A172 (cell line): ENCODE measurements at places on chromosomes 7 and 10.

DNA sequence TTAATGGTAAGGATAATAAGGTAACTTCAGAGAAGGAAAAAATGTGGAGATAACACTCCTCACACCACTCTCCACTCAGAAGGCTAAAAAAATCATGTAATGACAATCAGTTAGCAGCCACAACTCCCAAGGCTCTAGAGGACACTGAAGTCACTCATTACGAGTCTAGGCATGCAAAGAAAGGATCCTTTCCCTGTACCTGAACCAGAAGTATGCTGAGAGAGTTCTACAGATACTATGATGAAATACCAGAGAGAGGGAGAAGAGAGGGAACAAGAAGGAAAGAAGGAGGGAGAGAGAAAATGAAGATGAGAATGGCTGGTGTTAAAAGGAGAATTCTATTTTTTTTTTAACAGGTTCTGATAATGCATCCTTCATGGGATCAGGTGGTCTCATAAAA lies 224.3 kb upstream of the PLXNA4 start:
- DNase-seq, result no peak

GRCh38 chr7:158228986-158229385 lies 358.6 kb downstream of the PTPRN2 start:
- DNase-seq, result no peak

- DNase-seq, result no peak
Observed at GRCh38 chr10:36278176-36278575, 636.1 kb upstream of the FZD8 start.

- no peak for DNase-seq
Observed at GRCh38 chr10:108615576-108616320, 1307.6 kb downstream of the XPNPEP1 start.

DNA sequence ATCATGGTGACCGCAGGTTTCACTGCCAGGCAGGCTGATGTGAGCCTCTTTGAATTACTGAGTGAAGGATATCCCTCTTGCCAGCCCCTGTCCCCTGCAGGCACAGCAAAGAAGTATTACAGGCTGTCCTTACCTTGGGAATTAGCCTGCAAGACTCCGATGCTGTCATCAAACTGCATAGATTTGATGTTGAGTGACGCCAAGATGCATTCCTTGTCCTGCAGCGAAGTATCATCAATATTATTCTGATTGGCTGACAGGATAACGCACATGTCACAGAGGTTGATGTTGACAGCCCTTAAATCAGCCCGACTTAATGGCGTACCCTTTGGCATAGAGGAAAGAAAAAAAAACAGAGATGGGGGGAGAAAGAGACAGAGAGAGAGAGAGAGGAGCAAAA lies 693.0 kb downstream of the KCNMA1 start:
- no peak for DNase-seq

DNA sequence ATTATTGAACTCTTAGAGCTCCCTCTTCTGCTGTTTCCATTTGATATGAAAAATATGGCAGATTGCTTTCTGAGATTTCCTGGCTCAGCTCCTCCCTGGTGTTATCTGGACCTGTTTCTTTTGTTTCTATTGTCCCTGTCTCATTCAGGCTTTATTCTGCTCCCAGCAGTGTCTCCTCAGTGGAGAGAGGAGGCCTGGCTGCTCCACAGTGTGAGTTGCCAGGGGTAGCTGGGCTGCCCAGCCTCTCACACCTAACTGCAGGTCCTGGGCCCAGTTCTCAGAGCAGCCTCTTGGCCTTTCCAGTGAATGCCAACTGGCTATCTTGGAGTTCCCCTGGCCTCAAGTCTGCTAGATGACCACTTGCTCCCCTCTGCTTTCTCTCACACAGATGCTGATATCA lies 127.0 kb downstream of the VPS41 start:
- no peak for DNase-seq

DNA sequence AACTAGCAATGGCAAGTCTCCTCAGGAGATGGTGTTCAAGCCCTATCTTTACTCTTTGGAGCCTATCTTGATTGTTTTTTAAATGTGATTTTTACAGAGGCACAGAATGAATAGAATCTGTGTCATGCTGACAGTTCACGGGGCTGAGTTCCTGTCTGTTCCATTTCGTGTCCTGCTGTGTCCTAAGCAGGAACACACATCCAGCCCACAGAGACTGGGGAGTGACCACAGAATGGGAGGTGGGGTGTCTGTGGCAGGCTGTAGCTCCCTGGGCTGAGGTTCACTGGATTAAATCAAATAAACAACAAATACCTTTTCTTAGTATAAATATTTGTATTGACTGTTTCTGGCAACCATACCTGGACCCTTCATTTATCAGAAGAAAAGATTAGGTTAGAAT lies 73.4 kb upstream of the CARD11 start:
- no peak for DNase-seq
